ENCODE measurements at places on chromosomes 6 and 20. TPM values are rescaled to one million over a fixed set of nuclear protein-coding genes. Genes with fewer than 3 reads are reported as not detected.
A peak's percentile ranks its signal among the peaks of the same experiment; 100 is the strongest.

CYP24A1 gene
- total RNA-seq = 0.27 TPM

DNA sequence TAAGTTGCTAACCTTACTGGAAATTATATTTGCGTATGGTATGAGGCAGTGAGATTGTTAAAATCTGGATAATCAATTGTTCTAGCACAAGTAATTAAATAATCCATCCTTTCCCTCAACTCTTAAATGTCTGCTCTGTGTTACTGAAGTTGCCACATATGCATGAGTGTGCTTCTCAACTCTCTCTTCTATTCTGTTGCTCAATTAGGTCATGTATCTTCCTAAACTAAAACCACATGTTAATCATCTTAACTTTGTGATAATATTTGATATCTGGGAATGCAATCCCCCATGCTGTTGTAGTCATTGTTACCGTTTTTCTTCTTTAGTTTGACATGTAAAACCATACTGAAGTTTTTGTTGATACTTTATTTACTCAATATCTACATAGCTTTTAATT lies 63.5 kb upstream of the STMND1 start:
- no peak for DNase-seq

DNA sequence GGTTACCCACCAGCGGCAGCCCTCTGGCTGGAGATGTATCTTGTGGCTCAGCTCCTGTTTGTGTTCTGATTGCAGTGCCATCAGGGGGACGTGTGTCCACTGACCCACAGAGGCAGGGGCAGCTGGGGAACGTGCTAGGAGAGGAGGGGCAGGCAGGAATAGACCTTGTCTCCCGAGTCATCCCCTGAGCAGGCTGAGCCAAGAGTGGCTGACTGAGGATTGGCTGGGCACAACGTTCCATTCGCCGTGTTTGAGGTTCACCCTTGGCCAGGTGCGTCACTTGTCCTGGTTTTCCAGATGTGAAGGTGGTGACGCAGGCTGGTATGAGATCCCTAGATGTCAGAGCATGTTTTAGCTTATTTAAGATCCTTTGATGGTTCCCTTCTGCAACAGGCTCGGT lies 57.7 kb downstream of the ADNP start:
- DNase-seq = no peak

DNA sequence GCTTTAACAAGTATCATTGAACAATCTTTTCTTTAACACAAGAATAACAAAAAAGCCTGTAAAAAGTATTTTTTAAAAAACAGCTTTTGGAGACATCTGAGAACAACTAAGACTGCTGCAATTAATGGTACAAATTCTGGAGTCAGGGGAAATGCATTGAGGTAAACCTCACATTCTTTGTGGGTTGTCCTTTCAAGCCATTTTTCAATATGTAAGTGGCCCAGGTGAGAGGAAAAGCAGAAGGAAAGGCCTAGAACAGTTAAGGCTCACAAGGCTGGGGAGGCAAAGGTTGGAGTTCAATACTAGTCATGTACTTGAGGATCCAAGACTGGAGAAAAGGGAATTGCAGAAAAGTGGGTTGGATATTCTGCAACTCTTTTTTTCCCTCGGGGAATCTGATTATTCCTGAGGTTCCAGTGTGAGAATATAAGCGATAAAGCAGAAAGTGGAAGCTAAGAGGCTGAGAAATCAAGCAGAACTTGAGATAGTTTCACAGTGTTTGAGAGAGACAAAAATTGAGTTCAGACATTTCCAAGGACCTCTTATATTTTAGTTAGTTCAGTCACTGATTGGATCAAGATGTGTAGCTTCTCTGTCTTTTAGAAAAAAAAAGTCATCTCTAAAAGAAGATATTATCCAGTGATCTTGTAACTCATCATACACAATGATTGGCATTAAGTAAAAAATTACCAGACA lies 25.0 kb upstream of the TXLNB start:
- peak; percentile 21 for DNase-seq

DNA sequence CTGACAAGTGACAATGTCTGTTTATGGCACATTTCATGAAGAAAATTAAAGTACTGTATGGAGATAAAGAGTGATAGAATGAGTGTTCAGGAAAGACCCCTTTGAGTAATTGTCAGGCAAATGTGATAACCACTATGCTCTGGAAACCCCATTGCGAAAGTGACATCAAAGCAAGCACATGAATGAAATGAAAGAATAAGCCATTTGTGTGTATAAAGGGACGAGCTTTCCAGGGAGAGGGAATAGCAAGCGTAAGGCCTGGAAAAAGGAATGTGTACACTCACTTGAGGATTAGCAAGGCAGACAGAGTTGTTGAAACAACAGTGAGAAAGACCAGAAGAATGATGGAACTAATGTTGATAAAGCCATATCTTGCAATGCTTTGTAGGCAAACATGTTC lies 490.0 kb downstream of the GRIK2 start:
- no peak for DNase-seq

DNA sequence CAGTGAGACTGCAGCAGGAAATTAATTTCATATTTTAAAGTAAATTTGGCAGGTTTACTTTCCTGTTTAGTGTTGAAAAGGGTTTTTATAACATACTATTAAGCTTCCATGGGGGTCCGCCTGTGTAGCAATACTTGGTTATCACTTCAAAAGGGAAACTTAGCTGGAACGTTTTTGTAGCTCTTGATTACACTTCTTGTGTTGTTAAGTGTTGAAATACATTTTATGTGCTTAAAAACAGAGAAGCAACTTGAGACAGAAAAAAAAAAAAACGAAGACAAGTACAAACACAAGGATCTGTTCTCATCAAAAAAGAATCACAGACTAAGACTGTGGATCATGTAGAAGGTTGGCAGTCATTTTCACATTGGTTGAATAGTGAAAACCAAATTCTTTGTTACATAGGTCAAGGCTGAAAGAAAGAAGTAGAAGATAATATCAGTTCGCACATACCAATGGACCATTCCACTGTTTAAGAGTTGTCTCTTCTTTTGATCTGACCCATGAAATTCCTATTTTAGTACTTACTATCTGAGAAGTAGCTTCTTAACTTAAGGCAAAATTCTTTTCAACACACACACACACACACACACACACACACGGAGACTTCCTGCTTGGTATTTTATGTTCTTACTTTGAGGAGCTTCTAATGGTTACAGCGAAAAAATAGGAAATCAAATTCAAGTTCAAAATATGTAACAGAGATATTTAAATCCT lies 113.9 kb upstream of the SLC35B3 start:
- DNase-seq = no peak

- DNase-seq = no peak
Measured at GRCh38 chr6:103617642-103618041, 1242.1 kb downstream of the HACE1 start.
